ENCODE measurements at places on chromosomes 7 and 10. TPM values are rescaled to one million over a fixed set of nuclear protein-coding genes. Genes with fewer than 3 reads are reported as not detected.

GRCh38 chr7:131109759-131110296 is 217.8 kb upstream of the MKLN1 start:
- peaks cover 37% of the 10 kb centered on the region for H3K4me1 ChIP-seq
- H3K27ac ChIP-seq = peak overlapping the region; percentile 99
- peak; percentile 59 for DNase-seq
- H3K27me3 ChIP-seq = no peaks in the 10 kb centered on the region

GRCh38 chr10:128631801-128632241 is 505.6 kb upstream of the MKI67 start:
- no peak overlapping the region for H3K27ac ChIP-seq
- H3K4me3 ChIP-seq = no peak overlapping the region
- H3K36me3 ChIP-seq = no peaks in the 10 kb centered on the region
- H3K4me1 ChIP-seq = no peaks in the 10 kb centered on the region
- no peak for DNase-seq

- H3K4me1 ChIP-seq = no peaks in the 10 kb centered on the region
- H3K27me3 ChIP-seq = no peaks in the 10 kb centered on the region
- no peaks in the 10 kb centered on the region for H3K36me3 ChIP-seq
- DNase-seq = no peak
Observed at GRCh38 chr7:91033574-91033973, 230.7 kb upstream of the FZD1 start.

- H3K27me3 ChIP-seq = no peaks in the 10 kb centered on the region
- no peaks in the 10 kb centered on the region for H3K4me1 ChIP-seq
- no peak for DNase-seq
- H3K36me3 ChIP-seq = peaks cover 16% of the 10 kb centered on the region
- no peak overlapping the region for H3K4me3 ChIP-seq
Observed at GRCh38 chr10:95343573-95343972, 52.8 kb upstream of the PDLIM1 start.

DNA sequence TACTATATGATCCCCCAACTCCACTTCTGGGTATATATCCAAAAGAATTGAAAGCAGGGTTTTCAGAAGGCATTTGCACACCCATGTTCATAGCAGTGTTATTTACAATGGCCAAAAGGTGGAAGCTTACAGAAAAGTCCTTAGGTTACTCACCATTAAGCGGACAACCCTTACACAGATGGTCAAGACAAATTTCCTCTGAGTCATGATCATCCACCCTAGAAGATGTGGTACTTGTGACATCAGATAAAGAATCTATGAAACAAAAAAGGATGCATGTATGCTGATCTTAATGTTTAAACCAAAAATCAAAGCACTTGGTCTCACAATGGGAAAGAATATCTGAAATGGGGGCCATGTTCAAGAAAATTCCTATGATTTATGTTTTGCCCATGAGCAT is 31.1 kb downstream of the ZC3HAV1 start:
- H3K27ac ChIP-seq = no peak overlapping the region
- H3K4me3 ChIP-seq = no peak overlapping the region

The ADCYAP1R1 gene
- not detected for polyA plus RNA-seq

GRCh38 chr10:306675-307185 is 171.5 kb downstream of the ZMYND11 start:
- peaks cover 2% of the 10 kb centered on the region for H3K36me3 ChIP-seq
- H3K4me1 ChIP-seq = peaks cover 13% of the 10 kb centered on the region
- H3K4me3 ChIP-seq = no peak overlapping the region
- no peak overlapping the region for H3K27ac ChIP-seq

GRCh38 chr10:79072041-79072441 is 3.3 kb downstream of the ZMIZ1 start:
- peak overlapping the region; percentile 90 for H3K4me3 ChIP-seq
- H3K27ac ChIP-seq = no peak overlapping the region
- H3K4me1 ChIP-seq = peaks cover 72% of the 10 kb centered on the region
- no peaks in the 10 kb centered on the region for H3K36me3 ChIP-seq

The NME8 gene
- not detected for polyA plus RNA-seq

The HDAC9 gene
- 1.3 TPM for polyA plus RNA-seq

The TWIST1 gene
- not detected for polyA plus RNA-seq

DNA sequence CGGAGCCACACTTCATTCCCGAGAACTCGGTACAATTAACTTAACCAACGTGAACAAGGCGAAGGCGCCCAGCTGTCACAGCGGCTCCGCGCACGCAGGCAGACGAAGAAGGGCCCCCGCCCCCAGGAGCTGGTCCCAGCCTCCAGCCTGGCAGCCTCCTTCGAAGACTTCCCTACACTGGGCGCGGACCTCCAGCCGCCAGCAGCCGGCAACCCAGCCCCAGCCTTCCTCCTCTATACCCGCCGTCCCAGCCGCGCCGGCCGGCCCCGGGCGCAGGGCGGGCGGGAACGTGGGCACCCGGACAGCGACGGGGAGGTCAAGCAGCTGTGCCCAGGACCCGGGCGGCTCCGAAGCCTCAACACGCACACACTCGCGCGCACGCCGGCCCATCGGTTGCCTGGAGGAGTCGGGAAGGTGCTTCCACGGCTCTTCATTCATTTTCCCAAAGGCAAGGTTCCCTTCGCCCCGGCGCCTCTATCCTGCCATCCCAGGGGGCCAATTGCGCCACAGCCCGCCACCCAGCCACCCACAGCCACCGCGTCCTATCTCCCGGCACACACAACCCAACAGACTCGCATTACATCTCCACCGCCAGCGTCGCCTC is 1.6 kb downstream of the CHST15 start:
- H3K27ac ChIP-seq = peak overlapping the region; percentile 85
- H3K4me3 ChIP-seq = peak overlapping the region; percentile 57
- H3K4me1 ChIP-seq = peaks cover 9% of the 10 kb centered on the region

DNA sequence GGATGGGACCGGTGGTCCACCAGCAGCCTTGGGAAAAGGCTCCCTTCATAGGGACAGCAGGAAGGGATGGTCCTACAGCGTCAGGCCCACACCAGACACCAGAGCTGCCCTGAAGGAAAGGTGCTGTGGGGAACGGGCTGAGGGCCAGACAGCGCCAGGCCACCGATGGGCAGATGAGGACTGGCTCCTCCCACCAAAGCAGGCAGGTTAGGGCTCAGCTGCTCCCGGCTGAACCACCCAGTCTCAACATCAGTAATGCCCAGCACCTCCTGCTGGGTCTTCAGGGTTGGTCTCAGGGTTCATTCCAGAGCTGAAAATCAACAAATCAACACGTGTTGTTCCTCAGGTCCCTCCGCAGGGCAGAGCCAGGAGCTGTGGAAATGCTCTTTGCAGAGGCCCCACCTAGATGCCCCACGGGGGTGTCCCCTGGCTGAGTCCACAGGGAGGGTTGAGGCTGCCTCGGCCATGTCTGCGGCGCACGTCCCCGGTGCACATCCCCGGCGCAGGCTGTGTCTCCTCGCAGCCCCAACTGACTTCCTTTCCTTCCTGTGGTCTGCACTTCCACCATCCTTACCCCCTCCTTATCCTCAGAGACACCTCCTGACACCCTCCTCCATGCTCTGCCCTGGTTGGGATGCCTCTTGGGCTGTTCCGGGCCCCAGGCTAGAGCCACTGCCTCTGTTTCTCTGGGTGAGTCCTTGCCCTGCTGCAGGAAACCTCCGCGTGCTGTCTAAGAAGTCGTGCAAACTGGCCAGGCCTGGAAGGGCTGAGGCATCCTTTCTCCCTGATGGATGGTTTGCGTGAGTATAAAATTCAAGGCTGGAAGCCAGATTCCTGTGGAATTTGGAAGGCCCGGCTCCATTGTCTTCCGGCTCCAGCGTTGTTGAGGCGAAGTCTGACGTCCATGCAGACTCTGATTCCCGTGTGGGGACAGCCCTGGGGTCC is 32.8 kb upstream of the CFAP46 start:
- H3K27me3 ChIP-seq = no peaks in the 10 kb centered on the region
- H3K4me3 ChIP-seq = no peak overlapping the region
- DNase-seq = no peak
- H3K27ac ChIP-seq = no peak overlapping the region
- H3K36me3 ChIP-seq = no peaks in the 10 kb centered on the region

The FRMD4A gene
- polyA plus RNA-seq = 9.2 TPM

The SORCS1 gene
- not detected for polyA plus RNA-seq

The APBB1IP gene
- polyA plus RNA-seq = 11.2 TPM

The GPR85 gene
- 0.25 TPM for polyA plus RNA-seq

All from liver (tissue), 10 donors.